Osteoblast (primary cell): ENCODE measurements at places on chromosomes 13 and 19. TPM values are rescaled to one million over a fixed set of nuclear protein-coding genes. Genes with fewer than 3 reads are reported as not detected.

ADM5 gene
- under 0.01 and 0.29 TPM in 2 replicates for total RNA-seq

GRCh38 chr19:336067-336614 lies 8.5 kb downstream of the MIER2 start:
- DNase-seq = peak; percentile 79

DNA sequence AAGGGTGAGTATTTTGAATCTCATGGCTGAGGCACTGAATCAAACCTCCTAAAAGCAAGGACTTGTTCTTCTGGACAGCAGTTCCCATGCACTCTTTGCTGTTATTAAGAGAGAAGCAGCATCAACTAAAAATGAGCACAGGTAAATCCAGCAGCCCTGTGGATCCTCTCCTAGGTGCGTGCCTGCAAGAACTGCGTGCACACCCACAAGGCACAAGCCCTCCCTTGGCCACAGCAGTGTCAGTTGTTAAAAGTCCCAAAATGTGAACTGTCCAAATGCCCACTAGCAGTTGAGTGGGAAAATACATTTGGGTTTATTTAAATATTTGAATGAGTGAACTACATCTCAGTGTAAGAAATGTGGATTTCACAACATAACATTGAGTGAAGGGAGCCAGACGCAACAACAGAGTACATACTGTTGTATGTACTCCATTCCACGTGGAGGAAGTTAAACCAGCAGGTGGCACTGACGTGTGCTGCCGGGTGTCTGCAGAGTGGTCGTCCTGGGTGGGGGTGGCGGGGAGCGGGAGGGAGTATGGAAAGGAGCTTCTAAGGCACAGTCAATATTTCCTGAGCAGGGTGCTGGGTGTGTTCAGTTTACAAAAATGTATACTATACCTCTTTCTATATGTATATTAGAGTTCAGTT lies 266.4 kb downstream of the NALCN start:
- DNase-seq = peak; percentile 75

PSG1 gene
- total RNA-seq = 0.36 and 1.2 TPM in 2 replicates

DNA sequence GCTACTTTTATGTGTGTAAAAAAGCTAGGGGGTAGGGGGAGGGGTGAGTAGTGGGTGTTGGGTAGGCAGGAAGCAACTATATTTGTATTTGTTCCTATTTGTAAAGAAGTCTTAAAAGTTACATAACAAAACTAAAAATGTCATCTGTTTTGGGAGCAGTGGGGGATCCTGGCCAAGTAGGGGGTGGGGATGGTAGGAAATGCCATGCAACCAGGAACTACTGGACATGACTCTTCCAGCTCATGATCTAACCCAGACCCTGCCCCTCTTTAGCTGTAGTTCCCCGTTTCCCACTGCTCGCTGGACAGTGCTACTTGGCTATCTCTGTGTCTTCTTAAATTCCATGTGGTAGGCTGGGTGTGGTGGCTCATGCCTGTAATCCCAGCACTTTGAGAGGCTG lies 3.2 kb downstream of the GTF3A start:
- DNase-seq = no peak

DNA sequence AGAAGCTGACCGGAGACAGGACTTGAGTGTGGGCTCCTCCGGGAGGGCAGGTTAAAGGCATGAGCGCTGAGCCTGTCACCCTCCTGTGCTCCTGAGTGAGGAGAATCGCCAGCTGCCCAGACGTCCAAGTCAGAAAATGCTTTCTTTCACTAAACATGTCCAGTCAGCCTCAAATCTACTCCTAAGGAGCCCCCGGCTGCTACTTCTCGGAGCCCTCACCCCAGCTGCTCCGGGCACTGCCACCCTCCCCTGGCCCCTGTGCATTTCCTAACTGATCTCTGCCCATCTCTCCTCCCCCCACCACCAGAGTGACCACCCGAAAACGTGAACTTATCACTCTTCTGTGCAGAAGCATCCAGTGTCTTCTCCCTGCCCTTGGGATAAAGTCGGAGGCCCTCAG lies 277.5 kb upstream of the SOX1 start:
- no peak for DNase-seq

TPTE2 gene
- total RNA-seq = not detected in 2 replicates

GRCh38 chr19:48835734-48836088 lies 580 bp downstream of the HSD17B14 start:
- peak; percentile 94 for DNase-seq

- no peak for DNase-seq
Measured at GRCh38 chr19:33681081-33681680, 59.4 kb downstream of the CHST8 start.

CRX gene
- not detected in 2 replicates for total RNA-seq

- no peak for DNase-seq
Measured at GRCh38 chr19:6198896-6199239, 63.4 kb downstream of the ACSBG2 start.

- no peak for DNase-seq
Measured at GRCh38 chr19:1859331-1859781, 4.0 kb downstream of the KLF16 start.

- peak; percentile 92 for DNase-seq
Measured at GRCh38 chr19:18049385-18049784, 37.3 kb downstream of the IL12RB1 start.

GPR12 gene
- total RNA-seq = not detected in 2 replicates

- DNase-seq = no peak
Measured at GRCh38 chr13:59766236-59766635, 397.5 kb downstream of the DIAPH3 start.

- peak; percentile 45 for DNase-seq
Measured at GRCh38 chr19:35087393-35087792, 28.2 kb upstream of the FXYD3 start.

DNA sequence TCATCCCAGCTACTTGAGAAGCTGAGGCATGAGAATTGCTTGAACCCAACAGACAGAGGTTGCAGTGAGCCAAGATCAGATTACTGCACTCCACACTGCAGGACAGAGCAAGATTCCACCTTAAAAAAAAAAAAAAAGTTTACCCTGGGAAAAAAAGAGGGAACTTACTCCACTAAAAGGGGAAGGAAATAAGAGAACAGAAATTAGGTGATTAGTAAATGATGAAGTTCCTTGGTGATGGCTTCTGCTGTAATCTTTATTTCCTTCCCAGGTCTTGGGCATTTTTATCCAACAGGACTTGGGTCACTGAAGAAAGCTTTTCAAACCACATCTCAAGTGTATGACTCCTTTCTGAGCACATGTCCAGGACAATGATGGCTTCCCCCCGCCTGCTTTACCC lies 9.3 kb downstream of the ZNF780A start:
- DNase-seq = no peak

KLK15 gene
- not detected in 2 replicates for total RNA-seq

DNA sequence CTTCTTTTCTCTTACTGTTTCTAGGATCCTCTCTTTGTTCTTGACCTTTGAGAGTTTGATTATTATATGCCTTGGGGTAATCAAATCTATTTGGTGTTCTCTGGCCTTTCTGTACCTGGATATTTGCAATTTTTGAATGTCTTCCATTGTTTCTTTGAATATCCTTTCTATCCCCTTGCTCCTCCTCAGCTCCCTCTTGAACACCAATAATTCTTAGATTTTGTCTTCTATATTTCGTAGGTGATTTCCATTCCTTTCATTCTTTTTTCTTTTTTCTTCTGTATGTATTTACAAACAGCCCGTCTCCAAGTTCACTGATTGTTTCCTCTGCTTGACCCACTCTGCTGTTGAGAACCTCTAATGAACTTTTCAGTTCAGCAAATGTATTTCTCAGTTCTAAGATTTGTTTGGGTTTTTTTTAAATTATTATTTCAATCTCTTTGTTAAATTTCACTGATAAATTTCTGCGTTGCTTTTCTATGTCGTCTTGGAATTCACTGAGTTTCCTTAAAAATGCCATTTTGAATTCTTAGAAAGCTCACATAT lies 2.7 kb upstream of the CALM3 start:
- no peak for DNase-seq

GRCh38 chr19:6270076-6270745 lies 9.6 kb downstream of the MLLT1 start:
- DNase-seq = peak; percentile 52

DNA sequence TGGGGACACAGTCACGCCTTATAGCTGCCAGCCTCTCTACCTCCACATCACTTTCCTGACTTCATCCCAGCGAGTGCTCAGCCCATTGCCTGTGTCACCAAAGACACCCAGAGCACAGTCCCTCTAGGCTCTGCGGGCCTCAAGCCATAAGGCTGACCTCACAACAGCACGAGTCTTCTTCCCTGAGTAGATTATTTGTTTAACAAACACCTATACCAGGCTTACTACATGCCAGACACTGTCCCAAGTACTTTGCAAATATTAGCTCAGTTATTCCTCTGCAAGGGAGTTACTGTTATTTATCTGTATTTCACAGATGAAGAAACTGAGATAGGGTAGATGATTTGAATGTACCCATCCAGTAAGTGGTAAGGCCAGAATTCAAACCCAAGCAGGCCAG lies 504.3 kb downstream of the COG6 start:
- DNase-seq = no peak

- peak; percentile 96 for DNase-seq
Measured at GRCh38 chr19:46299004-46299509, 2.2 kb downstream of the HIF3A start.

GRCh38 chr13:37488726-37489125 lies 109.8 kb downstream of the POSTN start:
- DNase-seq = no peak

DNA sequence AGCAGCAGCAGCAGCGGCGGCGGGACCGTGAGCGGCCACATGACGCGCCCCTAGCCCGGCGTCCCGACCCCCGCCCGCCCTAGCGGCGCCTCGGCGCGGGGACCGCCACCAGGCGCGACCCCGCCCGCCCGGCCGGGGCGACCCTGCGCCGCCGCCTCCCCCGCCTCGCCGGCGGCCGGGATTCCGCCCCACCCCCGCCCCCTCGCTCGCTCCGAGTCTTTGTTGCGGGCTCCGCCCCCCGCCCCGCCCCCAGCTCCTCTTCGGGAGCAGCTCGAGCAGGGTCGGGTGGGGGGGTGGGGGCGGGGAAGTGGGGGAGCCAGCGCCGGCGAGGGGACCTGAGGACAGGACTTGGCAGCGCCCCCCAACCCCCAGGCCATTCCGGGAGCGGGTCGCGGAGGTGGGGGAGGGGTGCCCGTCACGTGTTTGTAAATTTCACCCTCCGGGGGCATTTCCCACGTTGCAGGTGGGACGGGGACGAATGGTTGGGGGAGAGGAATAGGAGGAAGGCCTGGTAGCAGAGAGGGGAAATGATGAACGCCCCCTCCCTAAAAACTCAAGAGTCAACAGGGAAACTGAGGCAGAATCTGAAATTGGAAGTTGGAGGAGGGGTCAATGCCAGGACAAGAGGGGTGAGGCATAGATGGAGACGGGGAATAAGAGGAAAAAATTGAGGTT lies at the start of gene OLFM2:
TSS of gene OLFM2 (minus strand) at position 190 of the 675 bp plus-strand sequence. CDS start at position 41, 149 bp downstream.
- no peak for DNase-seq

DNA sequence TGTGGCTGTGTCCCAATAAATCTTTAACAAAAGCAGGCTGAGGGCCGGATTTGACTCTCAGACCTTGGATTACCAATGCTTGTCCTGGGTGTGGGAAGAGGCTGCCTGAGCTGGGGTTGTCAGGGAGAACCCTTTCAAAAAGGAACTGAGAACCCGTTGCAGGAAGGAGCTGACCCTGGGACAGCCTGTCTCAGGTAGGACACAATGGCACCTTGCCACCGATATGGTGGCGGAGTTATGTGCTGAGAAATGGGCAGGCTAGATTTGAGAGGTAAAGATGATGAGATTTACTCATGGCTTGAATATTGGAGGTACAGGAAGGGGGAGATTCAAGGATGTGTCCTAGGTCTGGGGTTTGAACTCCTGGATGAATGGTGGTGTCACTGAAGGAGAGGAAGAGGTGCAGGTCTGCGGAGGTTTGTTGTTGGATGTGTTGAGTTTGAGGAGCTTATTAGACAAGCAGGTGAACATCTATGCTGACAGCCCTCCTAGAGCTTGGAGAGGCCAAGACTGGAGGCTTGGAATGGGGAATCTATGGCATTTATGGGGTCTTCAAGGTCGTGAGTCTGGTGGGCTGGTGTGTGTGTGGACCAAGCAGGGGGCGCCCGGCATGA lies 7.2 kb downstream of the PLEKHF1 start:
- peak; percentile 54 for DNase-seq

TBXA2R gene
- 1.4 and 1.5 TPM in 2 replicates for total RNA-seq

DNA sequence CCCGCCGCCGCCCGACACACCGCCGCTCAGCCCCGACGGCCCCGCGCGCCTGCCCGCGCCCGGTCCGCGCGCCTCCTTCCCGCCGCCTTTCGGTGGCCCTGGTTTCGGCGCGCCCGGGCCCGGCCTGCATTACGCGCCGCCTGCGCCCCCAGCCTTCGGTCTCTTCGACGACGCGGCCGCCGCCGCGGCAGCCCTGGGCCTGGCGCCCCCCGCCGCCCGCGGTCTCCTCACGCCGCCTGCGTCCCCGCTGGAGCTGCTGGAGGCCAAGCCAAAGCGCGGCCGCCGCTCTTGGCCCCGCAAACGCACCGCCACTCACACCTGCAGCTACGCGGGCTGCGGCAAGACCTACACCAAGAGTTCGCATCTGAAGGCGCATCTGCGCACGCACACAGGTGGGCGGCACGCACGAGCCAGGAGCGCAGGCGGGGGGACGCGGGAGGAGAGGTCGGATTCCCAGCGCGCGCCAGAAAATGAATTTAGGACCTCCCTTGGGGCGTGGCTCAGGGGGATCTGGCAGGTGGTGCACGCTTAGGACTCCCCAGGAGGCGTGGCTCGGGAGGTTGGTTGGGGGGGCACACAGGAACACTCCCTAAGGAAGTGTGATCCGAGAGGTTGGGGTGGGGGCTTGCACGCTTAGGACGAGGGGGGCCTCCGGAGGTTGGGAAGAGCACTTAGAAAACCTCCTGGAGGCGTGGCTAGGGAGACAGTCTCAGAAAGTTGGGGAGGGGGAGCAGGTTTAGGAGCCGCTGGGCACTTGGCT lies 1.2 kb downstream of the KLF2 start:
- peak; percentile 93 for DNase-seq

CACNG6 gene
- 0.36 TPM in 1 of 2 replicates, not detected in the other for total RNA-seq

KIR2DL3 gene
- not detected in 2 replicates for total RNA-seq

DNA sequence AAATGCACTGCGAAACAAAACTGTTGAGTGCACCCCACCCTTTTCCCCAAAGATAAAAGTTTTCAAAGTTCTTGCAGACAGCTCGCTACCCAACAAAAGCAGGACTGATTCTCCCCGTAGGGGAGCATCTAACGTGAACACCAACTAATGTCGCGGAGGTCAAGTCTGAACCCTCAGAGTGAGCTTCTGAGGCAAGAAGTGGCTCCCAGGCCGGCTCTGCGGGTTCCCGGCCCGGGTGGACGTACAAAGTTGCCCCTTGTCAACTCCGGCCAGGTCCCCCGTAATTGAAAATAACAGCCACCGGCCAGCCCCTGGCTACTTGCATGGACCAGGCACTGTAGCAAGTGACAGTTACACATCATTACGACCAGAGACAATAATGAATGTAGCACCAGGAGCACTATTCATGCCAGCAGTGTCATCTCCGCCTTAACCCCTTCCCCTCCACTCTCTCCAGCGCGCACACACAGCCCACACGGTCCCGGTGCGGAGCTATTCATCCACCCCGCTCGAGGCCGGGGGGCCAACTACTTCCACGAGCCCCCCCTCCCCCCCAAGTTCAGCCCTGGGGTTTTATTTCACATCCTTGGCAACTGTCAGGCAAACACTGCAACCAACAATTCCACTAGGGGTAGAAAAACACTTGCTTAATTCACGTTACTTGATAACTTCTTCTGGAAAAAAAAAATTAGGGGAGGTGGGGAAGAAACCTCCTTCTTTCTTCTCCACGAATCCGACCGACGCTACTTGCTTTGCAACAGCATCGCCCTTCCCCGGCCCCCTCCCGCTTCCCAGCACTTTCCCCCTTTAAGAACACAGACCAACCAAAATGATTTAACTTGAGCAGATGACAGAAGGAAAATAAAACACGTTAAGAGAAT lies 1.2 kb downstream of the KLF12 start:
- DNase-seq = peak; percentile 74

- no peak for DNase-seq
Measured at GRCh38 chr13:112719556-112719955, 29.7 kb downstream of the ATP11A start.
